ENCODE measurements at places on chromosomes 5 and 9. TPM values are rescaled to one million over a fixed set of nuclear protein-coding genes. Genes with fewer than 3 reads are reported as not detected.
A peak's percentile ranks its signal among the peaks of the same experiment; 100 is the strongest.

- H3K4me3 ChIP-seq, result no peak overlapping the region
- no peaks in the 10 kb centered on the region for H3K4me1 ChIP-seq
- H3K27me3 ChIP-seq, result no peaks in the 10 kb centered on the region
- no peak for DNase-seq
- no peaks in the 10 kb centered on the region for H3K36me3 ChIP-seq
- H3K27ac ChIP-seq, result no peak overlapping the region
Measured at GRCh38 chr9:22065431-22066200, 56.5 kb upstream of the CDKN2B start.

DNA sequence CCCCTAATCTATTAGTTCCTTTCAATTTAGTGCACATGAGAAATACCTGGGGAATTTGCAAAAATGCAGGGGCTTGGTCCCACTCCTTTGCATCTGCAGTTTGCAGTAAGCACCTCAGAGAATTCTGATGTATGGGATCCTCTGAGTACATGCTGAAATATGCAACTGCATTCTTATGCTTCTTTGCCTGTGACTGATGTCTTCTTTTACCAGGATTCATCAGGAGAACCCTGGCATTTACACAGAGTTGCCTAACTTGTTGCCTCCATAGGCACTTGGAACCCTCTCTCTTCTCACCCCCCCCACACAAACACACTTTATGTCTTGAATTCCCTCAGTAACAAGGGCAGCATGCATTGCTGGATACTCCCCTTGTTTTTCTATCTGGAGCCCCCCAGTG lies 173.1 kb downstream of the KDM4C start:
- H3K4me3 ChIP-seq, result no peak overlapping the region
- no peaks in the 10 kb centered on the region for H3K4me1 ChIP-seq
- H3K36me3 ChIP-seq, result no peaks in the 10 kb centered on the region
- H3K27me3 ChIP-seq, result no peaks in the 10 kb centered on the region
- no peak overlapping the region for H3K27ac ChIP-seq

DNA sequence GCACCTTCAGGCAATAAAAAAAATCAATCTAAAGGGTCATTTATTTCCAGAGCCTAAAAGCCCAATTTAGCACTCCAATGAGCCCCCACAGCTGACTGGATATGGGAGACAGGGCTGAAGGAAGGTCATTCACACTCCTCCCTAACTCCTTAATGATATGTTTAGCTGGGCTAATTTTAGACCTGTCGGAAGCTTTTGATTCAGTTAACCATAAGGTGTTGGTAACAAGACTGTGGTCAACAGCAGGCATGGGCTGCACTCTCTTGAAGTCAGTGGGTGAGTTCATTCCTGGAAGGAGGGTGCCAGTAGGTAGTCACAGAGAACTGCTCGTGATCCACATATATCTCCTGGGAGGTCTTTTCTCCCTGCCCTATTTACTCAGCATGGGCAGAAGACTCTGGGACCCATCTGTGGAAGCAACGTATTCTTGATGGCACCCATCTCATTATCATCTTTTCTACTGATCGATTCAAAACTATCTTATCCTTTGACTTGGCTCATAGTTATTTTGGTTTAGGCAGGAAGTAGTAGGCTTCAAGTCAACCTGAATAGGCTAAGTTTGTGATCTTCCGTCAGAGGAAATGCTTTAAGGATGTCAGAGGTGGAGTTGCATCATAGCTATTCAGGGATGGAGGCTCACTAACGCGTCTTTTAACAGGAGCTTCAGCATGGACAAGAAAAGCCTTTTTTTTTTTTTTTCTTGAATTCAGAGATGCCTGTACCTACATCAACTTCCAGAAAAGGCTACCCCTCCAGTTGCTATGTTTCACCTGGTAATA lies 367.7 kb upstream of the SLC30A5 start:
- no peaks in the 10 kb centered on the region for H3K36me3 ChIP-seq
- peaks cover 6% of the 10 kb centered on the region for H3K4me1 ChIP-seq
- H3K4me3 ChIP-seq, result no peak overlapping the region
- no peak for DNase-seq

The AGXT2 gene
- not detected for total RNA-seq

The SPEF2 gene
- 13.1 TPM for total RNA-seq

The PPIP5K2 gene
- 72.8 TPM for total RNA-seq

GRCh38 chr9:104775976-104776375 lies 12.0 kb downstream of the NIPSNAP3B start:
- H3K4me3 ChIP-seq, result no peak overlapping the region
- H3K27me3 ChIP-seq, result no peaks in the 10 kb centered on the region
- no peaks in the 10 kb centered on the region for H3K36me3 ChIP-seq
- DNase-seq, result no peak
- H3K27ac ChIP-seq, result peak overlapping the region; percentile 21

GRCh38 chr9:127360250-127360649 lies 36.7 kb upstream of the SLC2A8 start:
- H3K27ac ChIP-seq, result no peak overlapping the region
- H3K4me1 ChIP-seq, result peaks cover 11% of the 10 kb centered on the region
- H3K27me3 ChIP-seq, result no peaks in the 10 kb centered on the region
- no peaks in the 10 kb centered on the region for H3K36me3 ChIP-seq

GRCh38 chr5:37723162-37723961 lies 116.5 kb downstream of the GDNF start:
- H3K4me1 ChIP-seq, result no peaks in the 10 kb centered on the region
- no peak overlapping the region for H3K4me3 ChIP-seq
- no peaks in the 10 kb centered on the region for H3K27me3 ChIP-seq

DNA sequence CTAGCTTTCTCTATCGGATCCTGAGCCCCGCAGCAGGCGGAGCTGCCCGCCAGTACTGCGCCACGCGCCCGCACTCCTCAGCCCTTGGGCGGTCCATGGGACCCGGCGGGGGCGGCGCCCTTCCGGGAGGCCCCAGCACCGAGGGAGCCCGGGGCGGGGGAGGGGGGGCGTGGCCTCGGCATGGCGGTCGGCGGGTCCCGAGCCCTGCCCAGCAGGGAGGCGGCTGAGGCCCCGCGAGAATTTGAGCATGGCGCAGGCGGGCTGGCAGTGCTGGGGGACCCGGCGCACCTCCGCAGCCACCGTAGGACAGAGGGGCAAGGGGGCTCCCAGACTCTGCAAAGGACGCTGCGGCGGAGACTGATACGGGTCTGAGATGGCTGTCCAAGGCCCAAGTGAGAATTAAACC lies 6.8 kb downstream of the ZDHHC11B start:
- no peaks in the 10 kb centered on the region for H3K4me1 ChIP-seq
- H3K4me3 ChIP-seq, result no peak overlapping the region
- no peaks in the 10 kb centered on the region for H3K36me3 ChIP-seq
- no peaks in the 10 kb centered on the region for H3K27me3 ChIP-seq

The GARNL3 gene
- 6.0 TPM for total RNA-seq

The PCDHGA11 gene
- total RNA-seq, result 1.2 TPM

The MARVELD2 gene
- 0.50 TPM for total RNA-seq

DNA sequence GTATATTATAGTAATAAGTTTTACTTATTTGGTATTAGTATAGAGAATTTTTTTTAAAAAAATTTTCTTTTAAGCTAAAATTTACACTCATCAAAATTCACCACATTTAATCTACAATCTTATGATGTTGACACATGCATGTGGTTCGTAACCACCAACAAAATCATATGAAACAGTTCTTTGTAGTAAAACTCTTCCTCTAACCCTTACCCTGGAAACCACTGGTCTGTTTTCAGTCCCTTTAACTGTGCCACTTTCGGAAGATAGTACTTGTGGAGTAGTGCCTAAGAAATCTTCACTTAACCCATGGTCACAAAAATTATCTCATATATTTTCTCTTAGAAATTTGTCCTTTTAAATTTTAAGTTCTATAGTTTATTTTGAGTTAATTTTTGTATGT lies 1498.8 kb downstream of the MAT2B start:
- no peak overlapping the region for H3K27ac ChIP-seq
- DNase-seq, result no peak
- no peaks in the 10 kb centered on the region for H3K4me1 ChIP-seq
- no peaks in the 10 kb centered on the region for H3K36me3 ChIP-seq

DNA sequence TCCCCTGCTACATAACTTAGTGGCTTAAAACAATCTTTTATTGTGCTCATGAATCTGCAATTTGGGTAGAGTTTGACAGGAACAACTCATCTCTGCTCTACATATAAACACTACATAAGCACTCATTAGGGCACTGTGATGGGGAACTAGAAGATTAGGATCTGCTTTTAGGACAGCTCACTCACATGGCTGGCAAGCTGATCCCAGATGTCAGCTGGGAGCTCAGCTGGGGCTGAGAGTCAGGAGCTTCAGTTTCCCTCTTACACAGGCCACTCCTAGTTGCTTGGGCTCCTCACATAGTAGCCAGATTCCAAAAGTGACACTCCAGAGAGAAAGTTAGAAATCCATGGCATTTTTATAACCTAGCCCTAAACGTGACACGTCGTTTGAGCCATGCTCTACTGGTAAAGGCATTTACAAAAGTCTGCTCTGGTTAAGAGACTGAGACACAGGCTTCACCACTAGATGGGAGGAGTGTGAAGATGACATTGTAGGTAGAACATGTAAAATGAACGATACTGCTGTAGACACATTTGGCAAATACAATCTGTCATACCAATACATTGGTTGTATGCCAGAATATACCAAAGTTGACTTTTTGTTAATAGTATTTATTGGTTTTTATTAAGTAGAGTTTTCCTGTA lies 23.6 kb downstream of the SCAI start:
- no peaks in the 10 kb centered on the region for H3K36me3 ChIP-seq
- H3K4me3 ChIP-seq, result no peak overlapping the region
- no peak overlapping the region for H3K27ac ChIP-seq
- no peaks in the 10 kb centered on the region for H3K27me3 ChIP-seq

Measured in natural killer cell (primary cell).